ENCODE measurements at places on chromosomes 4 and X.

DNA sequence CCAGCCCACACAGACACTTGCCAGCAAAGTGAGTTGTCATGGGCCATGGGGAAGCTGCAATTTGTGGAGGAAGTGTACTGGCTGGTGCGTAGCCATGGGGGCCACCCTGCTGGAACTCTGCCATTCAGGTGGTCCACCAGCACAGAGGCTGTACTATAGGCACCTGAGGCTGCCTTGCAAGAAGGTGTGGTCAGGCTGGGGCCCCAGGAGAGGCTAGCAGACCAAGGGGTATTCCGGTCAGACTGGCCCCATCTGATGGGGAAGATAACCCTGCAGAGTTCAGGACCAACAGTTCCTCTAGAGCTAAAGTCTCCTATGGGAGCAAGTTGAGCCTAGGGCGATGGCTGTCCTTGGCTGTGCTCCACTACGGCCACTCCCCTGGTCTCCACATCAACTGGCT, 136.1 kb downstream of the DCAF12L2 start:
- DNase-seq: no peak

- DNase-seq: no peak
Observed at GRCh38 chrX:40947276-40947675, 138.0 kb upstream of the USP9X start.

- DNase-seq: no peak
Observed at GRCh38 chr4:183986971-183987946, 82.2 kb downstream of the STOX2 start.

- no peak for DNase-seq
Observed at GRCh38 chr4:46975812-46976553, 17.4 kb downstream of the GABRA4 start.

DNA sequence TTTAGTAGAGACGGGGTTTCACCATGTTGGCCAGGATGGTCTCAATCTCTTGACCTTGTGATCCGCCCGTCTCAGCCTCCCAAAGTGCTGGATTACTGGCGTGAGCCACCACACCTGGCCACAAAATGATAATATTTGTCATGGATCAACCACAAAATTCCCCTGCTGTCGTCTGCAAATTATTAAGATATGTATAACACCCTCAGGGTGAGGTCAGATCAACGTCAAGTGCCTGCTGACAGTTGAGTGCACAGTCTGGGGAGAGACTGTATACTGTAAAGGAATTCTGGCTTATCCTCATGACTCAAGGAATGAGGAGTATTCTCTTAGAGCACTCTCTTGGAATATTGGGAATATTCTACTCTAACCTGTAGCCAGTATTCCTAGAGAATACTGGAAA, 11.2 kb downstream of the EPGN start:
- no peak for DNase-seq

DNA sequence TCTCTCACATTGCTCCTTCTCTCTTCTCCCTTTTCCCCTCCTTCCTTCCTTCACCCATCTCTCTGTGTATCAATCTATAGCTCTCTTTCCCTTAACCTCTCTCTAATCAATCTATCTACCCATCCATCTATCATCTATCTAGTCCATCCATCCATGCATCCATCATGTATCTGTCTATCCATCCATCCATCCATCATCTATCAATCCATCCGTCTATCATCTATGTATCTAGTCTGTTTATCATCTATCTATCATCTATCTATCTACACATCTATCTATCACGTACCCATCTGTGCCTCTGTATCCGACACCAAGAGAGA, 307.5 kb downstream of the DHRSX start:
- no peak for DNase-seq

DNA sequence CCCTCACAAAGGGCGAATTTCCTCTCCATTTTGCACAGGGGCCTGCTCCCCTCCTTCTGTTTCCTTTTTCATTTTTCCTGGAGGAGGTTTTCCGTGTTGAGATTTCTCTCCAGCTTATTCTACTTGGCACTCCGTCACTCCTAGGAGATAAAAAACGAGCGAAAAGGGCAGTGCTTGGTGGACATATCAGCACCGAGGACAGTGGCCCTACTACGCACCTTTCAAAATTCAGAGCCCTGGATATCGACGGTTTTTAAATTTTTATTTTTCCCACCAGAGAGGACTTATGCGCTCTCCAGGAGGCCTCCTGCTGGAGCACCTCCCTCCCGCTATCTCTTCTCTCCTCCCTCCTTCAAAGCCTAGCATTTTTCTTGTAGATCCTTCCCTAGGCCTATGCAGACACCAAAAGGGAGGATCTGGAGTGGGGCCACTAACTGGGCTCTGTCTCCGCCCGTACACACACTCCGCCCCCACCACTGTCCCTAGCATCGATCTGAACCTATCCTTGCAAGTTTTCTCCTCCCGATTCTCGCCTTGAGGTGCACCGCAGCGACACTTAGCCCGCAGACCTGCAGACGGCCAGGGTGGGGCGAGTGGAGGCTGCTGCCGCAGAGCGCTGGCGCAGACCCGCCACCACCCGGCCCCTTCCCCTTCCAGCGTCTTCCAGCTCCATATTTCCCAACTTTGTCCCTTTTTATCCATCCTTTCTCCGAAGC, 8.5 kb upstream of the TCEAL9 start:
- no peak for DNase-seq

- no peak for DNase-seq
Observed at GRCh38 chrX:78708262-78708661, 39.3 kb upstream of the LPAR4 start.

DNA sequence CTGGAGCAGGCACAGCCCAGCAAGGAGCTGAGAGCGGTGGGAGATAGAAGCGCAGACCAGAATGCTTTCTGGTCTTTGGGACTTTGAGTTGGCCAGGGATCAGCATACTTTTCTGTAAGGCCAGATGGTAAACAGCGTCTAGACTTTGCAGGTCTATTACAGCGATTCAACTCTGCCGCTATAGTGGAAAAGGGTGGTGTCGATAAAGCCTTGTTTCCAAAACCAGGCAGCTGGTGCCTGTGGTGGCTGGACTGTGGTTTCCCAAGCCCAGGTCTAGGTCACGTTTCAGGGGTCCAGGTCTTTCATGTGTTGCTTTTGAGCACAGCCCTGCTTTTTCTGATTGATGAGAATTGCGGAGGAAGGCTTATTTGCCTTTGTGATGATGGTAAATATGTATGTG, 40.1 kb downstream of the HTT-AS start:
- DNase-seq: no peak

DNA sequence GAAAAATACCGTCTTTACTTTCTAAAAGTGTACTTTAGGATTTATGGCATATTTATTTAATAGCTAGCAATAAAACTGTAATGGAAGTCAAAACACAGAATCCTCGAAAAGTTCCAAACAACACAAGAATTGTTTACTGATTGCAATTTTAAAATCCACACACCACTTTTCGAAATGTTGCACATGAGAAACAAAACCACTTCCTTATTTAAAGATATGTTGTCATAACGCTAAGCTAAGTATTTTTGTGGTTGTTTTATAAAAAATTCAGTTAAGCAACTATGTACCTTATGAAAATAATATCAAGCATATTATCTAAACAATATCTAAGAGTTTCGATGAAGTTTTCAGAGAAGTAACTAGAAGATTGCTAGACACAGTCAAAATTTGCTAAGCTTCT, 344 bp downstream of the TMPRSS11D start:
- DNase-seq: no peak

DNA sequence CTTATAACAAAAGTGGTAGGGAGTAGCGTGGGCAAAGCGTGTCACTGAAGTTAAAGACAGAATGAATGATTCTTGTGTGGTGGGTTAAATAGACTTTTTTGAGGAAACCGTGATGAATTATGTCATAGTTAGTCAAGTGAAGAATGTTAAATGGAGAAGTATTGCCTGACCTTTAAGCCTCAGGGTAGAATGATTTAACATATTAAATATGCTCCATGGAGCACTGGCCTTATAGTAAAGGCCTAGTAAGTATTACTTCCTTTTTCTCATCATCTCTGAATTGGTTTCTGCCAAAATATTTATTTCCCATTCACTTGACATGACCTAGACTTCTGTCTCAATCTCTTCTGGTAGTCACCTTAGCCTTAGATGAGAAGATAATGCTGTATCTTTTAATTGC, 23.7 kb downstream of the MAGEB1 start:
- DNase-seq: no peak

DNA sequence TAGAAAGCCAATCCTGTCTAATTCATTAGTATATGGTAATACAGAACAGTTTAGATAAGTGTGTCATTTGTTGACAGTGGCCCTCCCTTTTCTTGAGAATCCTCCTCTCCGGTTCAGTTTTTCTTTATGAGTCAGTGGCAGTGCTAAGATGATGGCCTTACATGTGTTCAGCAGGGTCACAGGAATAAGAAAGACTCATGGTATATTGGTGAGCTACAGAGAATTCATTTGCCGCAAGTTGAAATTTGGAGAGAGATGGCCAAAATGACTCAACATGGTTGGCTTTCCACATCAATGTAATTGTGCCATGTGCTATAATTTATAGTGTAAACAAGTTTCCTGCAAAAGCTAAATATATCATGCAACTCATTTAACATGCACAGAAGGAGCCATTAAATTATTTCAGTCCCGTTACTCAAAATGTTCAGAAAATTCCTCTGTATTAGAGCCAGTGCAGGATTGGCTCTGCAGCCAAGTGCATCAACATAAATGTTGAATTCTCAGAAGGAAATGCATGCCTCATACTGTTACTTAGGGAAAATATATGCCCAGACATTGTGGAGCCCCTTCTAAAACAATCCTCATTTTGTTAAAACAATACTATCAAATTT, 374.3 kb downstream of the AFF2 start:
- no peak for DNase-seq

DNA sequence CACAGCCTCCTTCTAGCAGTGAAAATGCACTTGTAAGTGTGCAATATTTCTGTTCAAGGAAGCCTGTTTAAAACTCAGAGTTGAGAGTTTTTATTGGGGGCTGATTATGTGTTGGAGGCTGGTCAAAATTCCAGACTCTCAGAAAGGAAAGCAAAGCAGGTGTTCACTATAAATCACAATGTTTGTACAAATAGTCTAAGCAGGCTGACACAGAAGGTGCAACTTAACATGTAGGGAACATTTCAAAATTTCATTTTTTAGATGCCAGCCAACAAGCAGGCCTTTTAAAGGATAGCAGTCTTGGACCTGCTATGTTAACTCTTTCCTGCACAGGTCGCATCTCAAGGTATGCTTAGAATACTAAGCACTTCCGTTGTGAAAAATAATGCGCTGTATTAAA, 112.3 kb upstream of the IL13RA1 start:
- DNase-seq: no peak

GRCh38 chr4:41426539-41426938, 111.4 kb upstream of the LIMCH1 start:
- DNase-seq: no peak

GRCh38 chr4:115154826-115155225, 41.4 kb upstream of the NDST4 start:
- peak; percentile 60 for DNase-seq

GRCh38 chr4:146520896-146521540, 722 bp downstream of the SLC10A7 start:
- DNase-seq: peak; percentile 45

- DNase-seq: no peak
Observed at GRCh38 chr4:75232546-75232945, 281.7 kb downstream of the RCHY1 start.

DNA sequence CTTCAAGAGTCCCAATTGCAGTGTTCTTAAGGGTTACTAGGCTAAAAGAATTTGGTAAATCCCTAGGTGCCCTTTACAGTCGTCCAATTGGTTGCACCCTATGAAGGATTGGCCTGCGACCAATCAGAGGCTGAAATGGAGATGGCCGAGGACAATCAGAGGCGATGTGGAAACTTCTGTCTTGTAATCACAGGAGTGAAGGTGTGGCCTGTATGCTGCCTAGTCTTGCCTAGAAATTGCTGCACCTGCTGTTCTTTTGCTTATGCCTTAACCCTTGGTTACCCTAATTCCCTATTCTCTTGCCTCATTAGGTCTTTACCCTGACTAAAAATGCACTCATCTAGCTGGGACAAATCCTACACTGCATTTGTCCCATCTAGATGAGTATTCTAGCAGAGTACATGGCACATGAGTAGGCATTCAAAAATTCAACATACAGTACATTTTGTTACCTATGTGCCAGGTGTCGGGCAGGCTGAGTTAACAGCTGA, 1.0 kb upstream of the DCK start:
- no peak for DNase-seq

DNA sequence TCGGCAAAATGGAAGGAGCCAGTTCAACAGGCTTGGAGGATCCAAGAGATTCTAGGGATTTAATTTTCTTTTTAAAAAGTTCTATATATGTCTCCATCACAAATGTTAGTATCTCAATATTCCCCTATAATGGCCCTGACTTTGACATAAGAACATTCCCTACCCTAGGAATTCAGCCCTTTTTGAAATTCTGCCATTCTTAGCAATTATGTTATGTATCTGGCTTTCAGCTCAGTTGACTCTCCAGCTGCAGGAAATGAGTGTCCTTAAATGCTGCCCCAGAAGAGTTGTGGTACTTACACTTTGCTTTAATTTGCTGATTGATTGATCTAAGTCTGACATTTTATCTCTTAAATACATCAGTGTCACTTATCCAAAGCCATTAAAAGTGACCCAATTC, 1454.3 kb downstream of the FSTL5 start:
- DNase-seq: no peak

- DNase-seq: no peak
Observed at GRCh38 chrX:41686788-41687187, 2.0 kb upstream of the GPR34 start.

- DNase-seq: no peak
Observed at GRCh38 chrX:71366674-71367256, 608 bp downstream of the TAF1 start.

- DNase-seq: no peak
Observed at GRCh38 chr4:188195389-188195985, 56.2 kb downstream of the TRIML1 start.

DNA sequence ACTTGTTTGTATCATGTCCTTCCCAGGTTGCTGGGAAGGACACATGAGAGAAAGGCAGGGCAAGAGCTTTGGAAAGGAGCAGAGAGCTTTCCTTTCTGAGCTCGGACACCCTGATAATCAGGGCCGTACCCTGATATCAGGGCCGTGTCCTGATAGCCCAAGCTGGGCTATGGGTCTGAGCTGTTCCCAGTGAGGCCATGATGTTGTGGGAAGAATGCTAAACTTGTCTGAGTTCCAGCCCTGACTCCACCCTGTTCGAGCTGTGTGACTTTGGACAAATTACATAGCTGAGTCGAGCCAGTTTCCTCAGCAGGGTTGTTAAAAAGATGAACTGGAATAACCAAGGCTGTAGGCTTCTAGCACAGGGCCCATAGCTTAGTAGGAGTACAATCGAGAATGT, 3.3 kb upstream of the CXCR3 start:
- no peak for DNase-seq

DNA sequence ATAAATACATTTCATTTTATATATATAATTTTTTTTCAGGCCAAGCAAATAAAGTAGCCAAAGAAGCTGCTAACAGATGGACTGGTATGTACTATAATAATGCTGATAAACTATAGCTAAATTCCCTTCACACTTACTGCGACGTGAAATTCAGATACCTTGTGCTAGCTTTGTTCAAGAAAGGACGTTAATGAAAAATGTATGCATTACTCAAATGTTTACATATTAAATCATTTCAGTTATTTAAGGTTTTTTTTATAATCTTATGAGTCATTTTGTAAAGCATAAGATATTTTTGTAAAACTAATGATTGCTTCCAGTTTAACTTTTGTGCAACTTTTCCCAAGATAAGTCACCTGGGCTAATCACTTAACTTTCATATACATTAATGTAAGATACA, 57.2 kb upstream of the TMEM131L start:
- DNase-seq: no peak

GRCh38 chr4:26746802-26747213, 113.8 kb upstream of the STIM2 start:
- no peak for DNase-seq

- DNase-seq: no peak
Observed at GRCh38 chr4:48405924-48406323, 64.6 kb downstream of the SLAIN2 start.
